ENCODE measurements at places on chromosomes 2 and 18.

GRCh38 chr2:217160103-217160743, 300.4 kb upstream of the TNP1 start:
- no peak for DNase-seq

DNA sequence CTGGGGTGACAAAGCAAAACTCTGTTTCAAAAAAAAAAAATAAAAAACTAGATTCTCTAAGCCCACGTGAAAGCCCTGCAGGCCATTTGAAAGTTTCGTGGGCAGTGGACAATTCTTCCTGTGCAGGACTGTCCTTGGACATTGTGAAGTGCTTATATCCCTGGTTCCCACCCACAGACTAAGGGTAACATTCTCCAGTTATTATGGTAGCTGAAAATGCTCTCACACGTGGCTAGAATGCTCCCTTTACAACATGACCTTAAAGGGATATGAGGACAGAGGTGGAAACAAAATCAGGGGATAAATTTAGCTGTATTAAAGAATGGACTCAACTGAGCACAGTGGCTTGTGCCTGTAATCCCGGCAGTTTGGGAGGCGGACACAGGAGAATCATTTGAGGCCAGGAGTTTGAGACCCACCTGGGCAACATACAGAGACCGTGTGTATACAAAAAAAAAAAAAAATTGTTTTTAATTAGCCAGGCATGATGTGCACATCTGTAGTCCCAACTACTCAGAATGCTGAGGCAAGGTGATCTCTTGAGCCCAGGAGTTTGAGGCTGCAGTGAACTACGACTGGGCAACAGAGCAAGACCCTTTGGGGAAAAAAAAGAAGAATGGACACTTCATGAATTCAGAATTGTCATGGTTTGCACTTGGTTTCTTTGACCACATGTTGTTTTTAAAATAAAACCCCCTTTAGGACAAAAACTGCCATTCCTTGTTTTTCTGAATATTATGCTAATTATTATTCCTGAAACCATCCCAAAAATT, 167.9 kb downstream of the MGAT5 start:
- DNase-seq, result peak; percentile 15

- no peak for DNase-seq
These were observed 107.1 kb downstream of the TMX3 start for GRCh38 chr18:68607852-68608251.

GRCh38 chr2:74740741-74741431, 86.8 kb downstream of the SEMA4F start:
- DNase-seq, result peak; percentile 97

DNA sequence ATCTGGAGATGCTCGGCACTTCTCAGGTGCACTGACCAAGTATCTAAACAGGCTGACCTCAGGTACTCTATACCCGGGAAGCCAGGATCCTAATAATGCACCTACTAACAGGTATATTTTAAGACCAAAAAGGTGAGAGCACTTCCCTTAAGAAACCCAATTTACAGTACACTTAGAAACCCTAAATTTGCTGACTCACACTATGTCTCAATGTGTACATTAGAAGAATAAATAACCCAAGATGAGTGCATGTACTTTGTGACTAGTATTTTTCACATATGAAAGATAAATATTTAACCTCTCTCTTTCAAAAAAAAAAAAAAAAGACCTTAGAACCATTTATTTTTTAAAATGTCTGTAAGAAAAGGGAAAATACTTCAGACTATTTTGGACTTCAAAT, 118.8 kb downstream of the ZNF516 start:
- DNase-seq, result no peak

DNA sequence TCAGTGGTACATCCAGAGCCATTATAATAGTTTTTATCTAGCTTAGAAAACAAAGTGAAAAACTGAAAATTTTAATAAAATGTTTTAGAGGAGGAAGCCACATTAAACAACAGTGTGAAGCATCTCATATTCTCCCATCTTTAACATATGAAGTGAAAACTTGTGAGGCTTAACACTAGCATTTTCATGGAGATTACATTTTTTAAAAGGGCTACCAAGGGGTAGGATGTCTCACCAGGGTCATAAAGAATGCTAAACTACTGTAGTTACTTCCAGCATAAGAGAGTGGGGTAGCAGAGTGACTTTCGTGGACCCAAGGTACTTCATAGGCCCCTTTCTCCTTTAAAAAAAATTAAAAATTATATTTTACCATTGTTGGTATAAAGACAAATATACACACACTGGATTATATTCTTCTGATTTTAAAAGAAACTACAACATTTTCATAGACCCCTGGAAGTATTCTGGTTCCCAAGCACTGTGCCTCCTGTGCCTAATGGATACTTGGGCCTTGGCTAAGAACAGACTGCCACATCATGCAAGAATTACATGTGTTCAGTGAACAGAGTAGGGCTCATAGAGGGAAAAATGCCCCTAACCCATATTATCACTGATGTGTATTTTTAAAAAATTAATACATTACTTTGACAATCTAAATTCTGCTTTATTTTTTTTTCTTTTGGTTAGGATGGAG, 148.4 kb downstream of the SLC39A10 start:
- DNase-seq, result no peak

- DNase-seq, result no peak
These were observed 152.8 kb upstream of the COPS8 start for GRCh38 chr2:236932831-236933361.

- peak; percentile 64 for DNase-seq
These were observed 430.2 kb downstream of the MEIS1 start for GRCh38 chr2:66865161-66865560.

GRCh38 chr2:219323434-219323833, 9.1 kb downstream of the RESP18 start:
- no peak for DNase-seq

DNA sequence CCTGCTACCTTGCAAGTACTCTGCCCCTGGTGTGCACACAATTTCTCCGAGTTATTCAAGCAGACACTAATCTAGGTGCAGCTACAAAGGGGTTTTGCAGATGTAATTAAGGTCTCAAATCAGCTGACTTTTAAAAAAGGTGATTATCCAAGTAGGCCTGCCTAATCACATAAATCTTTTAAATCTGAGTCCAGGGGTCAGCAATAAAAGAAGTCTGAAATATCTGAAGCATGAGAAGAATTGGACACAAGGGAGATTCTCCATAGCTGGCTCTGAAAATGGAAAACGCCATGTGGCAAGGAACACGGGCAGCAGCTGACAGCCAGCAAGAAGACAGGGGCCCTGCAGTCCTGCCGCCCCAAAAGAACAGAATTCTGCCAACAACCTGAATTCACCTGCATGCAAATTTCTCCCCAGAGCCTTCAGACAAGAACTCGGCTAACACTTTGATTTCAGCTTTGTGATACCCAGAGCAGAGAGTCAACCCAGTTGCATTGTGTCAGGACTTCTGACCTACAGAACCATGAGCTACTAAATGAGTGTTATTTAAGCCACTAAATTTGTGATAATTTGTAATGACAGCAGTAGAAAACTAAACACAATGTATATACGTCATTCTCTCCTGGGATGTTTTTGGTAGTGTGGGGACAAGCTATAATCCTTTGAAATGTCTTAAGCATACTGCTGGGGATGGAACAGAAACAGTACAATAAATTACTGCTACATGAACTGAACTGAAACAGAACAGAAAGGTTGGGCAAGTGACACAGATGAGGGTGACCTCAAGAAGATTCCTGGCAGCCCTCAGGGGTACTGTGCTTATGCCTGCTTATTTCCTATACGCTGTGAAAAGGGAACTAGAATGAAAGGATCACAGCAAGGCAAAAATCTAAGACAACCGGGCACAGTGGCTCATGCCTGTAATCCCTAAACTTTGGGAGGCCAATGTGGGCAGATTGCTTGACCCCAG, 3.2 kb downstream of the INO80C start:
- DNase-seq, result no peak

DNA sequence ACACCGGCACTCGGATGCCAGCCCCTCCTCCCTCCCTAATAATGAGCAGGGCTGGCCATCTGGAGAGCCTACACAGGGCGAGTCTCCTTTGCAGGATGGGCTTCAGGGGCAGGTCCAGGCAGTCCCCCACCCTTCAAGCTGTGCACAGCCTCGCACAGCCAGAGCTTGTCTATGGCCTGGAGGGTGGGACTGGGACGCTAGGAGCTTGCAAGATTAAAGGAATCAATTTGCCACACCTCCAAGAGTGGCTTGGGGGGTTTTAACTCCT, 43.9 kb upstream of the OTOF start:
- no peak for DNase-seq

DNA sequence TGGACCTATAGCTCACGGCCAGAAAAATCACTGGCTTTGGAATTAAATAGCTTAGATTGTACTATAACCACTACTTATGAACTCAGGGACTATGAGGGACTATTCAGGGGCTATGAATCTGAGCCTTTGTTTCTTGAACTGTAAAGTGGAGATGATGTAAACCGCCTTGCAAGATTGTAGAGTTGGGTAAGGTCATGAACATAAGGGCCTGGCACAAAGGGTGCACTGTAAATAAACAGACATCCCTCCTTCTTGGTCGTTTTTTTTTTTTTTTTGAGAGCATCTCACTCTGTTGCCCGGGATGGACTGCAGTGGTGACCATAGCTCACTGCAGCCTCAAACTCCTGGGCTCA, 2.8 kb downstream of the TMEM177 start:
- no peak for DNase-seq

DNA sequence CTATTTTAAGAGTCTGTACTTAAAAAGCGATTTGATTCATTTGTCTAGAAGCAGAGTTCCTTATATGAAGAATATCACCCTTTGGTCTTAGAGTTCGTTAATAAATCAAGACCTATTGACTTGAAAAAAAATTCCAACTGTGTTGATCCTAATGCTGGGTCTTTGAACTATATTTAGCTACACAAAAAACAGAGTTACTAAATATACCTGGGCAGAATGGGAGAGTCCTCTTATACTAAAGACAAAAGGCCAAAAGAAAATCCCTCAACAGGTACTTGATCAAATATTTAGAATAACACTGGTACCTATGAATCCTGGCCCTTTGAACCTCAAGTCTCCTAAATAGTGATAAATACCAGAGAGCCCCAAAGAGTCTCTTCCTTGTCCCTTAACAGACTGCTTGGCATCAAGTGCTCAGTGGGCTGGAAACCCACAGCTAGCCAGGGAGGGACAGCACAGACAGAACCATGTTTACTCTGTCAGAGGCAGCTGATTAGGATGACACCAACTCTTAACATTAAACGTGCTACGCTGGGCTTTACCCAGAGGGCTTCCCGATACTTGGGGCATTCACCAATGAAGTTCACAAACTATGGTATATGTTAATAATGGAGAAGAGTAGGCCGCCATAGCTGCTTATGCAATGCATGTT, 95.1 kb downstream of the FIGN start:
- no peak for DNase-seq

GRCh38 chr18:5311301-5311989, 15.9 kb upstream of the ZBTB14 start:
- DNase-seq, result peak; percentile 10

DNA sequence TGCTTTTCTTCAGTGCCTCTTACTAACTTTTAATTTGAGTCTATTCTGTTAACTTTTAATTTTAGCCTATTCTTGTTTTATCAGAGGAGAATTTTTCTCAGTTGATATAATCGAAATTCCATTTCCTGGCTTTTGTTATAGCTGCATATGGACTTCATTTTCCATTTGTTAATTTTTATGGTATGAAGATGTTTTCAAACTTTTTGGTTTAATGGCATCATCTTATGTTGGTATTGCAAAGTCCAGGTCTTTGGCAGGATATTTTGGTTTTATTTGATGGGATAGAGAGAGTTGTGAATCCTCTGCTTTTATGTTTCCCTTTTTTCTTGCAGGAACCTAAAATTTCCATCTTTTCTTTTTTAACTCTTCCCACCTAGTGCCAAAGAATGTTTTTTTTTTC, 70.9 kb upstream of the RAPGEF4 start:
- peak; percentile 68 for DNase-seq

DNA sequence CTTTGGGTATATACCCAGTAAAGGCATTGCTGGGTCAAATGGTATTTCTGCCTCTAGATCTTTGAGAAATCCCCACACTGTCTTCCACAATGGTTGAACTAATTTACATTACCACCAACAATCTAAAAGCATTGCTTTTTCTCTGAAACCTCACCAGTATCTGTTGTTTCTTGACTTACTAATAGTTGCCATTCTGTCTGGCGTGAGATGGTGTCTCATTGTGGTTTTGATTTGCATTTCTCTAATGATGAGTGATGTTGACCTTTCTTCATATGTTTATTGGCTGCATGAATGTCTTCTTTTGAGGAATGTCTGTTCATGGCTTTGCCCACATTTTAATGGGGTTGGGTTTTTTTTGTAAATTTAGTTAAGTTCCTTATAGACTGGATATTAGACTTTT, 382.6 kb upstream of the ZNF804A start:
- no peak for DNase-seq

GRCh38 chr18:13455960-13456481, 237.5 kb downstream of the LDLRAD4 start:
- DNase-seq, result no peak

DNA sequence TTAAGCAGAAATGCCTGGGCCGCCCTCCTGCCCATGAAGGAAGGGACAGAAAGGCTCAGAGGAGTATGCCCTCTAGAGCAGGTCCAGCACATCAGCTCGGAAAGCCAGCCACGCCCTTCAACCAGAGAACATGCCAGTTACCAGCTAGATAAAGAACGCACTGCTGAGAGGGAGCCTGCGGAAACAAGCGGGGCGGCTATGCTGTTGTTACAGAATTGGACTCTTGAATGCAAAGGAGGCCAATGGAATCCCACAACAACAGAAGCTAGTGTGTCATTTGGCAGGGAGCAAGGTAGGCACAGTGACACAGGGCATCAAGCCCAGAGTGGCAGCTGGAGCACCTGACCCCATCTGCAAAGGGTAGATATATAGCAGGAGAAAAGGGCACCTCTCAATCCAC, 242.9 kb upstream of the ID2 start:
- no peak for DNase-seq

- no peak for DNase-seq
These were observed 84.1 kb upstream of the ACKR3 start for GRCh38 chr2:236485519-236485918.

- peak; percentile 77 for DNase-seq
These were observed 26.0 kb downstream of the SOS1 start for GRCh38 chr2:39094717-39095363.

DNA sequence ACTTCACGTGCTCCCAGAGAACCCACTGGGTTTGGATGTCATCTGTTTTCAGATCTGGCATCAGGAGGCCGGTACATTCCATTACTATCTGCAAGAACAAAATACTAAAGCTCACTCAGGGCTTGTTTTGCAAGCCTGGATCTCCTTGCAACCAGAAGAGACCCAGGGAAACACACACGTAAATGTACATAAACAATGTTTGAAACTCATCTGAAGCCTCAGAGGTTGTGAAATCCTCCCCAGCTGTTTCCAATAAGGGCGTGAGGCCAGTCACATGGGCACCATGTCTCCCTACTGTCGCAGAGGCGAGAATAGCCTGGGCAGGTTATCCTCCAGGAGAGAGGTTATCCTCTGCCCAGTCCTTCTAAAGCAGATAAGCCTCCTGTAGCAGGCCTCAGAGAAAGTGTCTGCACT, 186.9 kb downstream of the GFPT1 start:
- DNase-seq, result peak; percentile 97

All from AG10803 (cell line).